ENCODE measurements at places on chromosomes 4 and X.

DNA sequence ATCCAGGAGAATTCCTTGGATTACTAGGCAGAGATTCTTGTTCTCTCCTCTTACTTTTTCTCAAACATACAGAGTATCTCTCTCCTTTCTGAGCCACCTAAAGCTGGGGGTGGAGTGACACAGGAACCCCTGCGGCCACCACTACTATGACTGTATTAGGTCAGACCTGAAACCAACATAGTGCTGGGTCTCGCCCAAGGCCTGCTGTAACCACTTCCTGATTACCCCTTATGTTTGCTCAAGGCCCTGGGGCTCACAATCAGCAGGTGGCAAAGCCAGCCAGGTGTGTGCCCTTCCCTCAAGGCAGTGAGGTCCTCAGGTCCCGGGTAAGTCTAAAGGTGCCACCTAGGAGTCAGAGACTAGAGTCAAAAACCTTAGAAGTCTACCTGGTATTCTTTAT is 166.4 kb downstream of the PARM1 start:
- DNase-seq = no peak

- DNase-seq = no peak
Measured at GRCh38 chrX:435536-436122, 48.9 kb upstream of the PPP2R3B start.

DNA sequence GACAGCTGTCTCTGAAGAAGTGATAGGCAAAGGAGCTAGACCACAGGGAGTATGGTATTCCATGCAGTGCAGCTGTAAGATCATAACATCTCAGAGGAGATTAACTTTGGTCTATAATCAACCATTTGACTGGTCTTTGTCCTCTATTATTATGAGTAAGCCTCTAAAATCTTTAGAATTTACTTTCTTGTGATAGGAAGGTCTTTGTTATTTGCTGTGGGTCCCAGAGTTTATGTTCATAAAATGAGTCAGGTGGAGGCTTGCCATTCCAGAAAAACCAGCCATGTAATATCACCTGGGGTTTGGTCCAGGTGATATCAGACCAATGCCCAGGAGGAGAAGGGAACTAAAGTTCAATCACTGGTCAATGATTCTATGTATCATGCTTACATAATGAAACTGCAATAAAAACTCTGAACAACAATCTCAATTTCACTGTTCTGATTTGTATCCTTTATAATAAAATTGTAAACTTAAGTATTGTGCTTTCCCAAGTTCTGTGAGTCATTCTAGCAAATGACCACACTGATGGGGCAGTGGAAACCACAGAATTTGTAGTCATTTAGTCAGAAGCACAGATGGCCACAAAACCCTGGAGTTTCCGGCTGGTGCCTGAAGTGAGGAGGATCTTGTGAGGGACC is 239.6 kb upstream of the TRAM1L1 start:
- no peak for DNase-seq

DNA sequence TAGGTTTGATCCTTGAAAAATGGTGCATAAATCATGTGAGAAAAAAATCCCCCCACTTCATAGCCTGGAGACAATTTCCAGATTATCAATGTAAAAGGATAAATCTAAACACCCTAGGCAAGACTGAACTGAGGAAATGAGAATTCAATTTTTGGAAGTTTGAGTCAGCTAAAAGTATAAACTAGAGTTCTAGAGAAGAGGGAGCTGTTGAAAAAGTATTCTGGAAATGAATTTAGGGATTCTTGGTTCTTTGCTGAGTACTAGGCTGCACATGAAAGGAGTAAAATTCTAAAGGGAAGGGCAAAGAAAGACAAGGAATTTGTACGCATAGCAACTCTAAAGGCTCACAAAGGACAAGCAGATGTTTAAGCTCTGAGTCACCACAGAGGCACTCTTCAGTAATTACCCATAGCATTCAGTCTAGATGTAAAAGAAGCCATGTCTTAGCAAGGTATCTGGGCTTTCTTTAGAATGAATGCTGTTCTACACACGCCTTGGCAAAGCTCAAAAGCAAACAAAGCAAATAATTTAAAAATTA is 896.5 kb downstream of the PDHA2 start:
- no peak for DNase-seq

Measured in NCI-H2107 (cell line).